ENCODE measurements at places on chromosomes 3 and 15.
A peak's percentile ranks its signal among the peaks of the same experiment; 100 is the strongest.

DNA sequence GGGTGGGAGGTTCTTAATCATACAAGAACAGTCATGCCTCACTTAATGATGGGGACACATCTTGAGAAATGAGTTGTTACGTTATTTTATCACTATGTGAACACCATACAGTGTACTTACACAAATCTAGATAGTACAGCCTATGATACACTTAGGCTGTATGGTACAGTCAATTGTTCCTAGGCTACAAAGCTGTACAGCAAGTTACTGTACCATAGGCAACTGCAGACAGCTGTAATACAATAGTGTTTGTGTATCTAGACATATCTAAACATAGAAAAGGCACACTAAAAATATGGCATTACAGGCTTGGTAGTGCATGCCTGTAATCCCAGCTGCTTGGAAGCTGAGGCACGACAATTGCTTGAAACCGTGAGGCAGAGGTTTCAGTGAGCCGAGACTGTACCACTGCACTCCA lies 55.7 kb upstream of the PLXND1 start:
- no peak for DNase-seq

- no peak for DNase-seq
Observed at GRCh38 chr3:143676021-143676420, 172.2 kb downstream of the SLC9A9 start.

GRCh38 chr3:133119176-133119575 lies 81.0 kb downstream of the TMEM108 start:
- no peak for DNase-seq

DNA sequence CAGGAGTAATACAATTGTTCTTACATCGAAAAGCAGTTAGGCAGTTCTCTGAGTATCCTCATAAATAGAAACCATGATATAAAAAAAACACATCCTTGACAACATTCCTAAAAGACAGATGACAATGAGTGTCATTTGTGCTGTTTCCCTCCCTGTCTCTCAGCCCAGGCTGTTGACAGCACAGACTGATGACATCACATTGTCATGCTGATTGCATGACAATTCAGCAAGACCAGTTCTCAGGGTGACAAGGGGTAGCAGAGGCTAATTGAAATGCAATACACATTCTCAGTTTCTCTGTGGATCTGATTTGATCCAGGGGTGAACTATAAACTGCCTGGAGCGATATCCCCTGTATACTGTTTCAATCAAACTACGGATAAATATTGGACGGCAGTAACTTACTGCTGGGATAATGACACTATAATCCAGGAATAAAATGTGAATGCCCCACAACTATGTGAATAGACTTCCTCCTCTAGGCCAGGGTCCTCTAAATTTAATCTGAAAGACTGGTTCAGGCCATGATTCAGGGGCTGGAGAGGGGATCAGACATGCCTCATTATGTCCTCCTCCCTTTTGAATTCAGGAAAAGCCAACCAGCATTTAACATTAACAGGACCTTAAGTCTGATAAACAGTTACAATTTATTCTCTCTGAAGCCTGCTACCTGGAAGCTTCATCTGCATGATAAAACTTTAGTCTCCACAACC lies 16.7 kb upstream of the EIF1B start:
- no peak for DNase-seq

GRCh38 chr15:27327467-27328025 lies 356.6 kb downstream of the GABRG3 start:
- no peak for DNase-seq

DNA sequence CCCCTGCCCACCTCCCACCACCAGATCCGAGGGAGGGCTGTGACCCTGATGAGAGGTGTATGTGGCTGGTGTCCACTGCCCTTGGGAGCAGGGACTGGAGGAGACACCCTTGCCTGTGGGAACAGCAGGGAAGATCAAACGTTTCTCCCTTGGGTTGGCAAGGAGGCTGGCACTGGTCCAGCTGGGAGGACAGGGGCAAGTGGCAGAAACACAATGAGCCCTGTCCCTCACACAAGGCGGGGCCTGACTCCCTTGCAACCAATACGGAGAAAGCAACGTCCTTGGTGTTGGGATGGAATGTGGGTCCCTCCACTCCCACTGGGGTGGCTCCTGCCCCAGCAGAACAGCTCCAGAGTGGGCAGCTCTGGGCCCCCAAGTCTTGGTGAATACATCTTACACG lies 5.2 kb downstream of the HYAL2 start:
- no peak for DNase-seq

DNA sequence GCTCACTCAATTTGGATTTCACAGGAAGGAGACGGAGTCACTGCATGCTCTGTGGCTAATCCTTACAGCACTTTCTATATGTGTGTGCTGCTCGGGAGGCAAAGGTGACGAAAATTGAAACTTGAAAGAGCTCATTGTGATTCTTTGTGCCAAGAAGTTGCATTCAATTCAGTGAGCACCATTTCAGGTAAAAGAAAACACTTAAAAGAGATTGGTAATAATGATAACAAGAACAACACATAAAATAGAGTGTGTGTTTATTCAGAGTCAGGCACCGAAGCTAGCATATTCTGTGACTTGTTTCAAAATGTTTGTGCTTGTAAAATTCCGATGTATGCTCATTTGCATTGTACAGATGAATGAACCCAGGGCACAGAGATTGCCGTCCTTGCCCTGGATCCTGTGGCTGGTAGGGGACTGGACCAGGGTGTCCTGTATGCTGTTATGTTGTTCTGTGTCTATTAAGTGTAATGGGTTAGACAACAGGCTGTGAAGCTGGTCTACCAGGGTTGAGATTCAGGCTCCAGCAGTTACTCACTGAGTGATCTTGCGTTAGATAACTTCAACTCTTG lies 193.3 kb upstream of the PROK2 start:
- no peak for DNase-seq

DNA sequence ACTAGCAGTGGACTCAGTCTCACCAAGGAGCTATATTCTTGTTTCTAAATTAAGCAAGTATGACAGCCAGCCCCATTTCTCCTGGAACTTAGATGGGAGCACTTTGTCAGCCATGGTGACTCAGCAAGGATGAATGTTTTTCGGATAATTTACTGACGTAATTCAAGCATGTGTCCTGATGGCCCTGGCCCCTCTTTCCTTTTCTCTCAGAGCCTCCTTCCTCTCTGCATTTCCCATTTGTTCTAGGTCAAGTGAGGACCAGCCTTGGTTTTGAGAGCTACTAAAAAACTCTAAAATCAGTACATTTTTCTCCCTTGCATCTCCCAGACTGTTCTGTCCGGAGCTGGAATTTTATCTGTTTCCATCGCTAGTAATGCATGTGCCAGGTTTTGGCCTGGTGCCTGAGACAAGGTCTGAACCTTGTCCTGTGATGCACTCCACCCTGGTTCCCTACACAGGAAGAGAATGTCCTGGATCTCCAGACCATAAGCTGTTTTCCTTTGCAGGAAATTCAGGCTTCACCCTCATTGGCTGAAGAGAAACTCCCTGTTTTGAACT lies 256.6 kb upstream of the ROPN1 start:
- peak; percentile 8 for DNase-seq

GRCh38 chr3:18301781-18302180 lies 123.4 kb downstream of the SATB1 start:
- no peak for DNase-seq

GRCh38 chr3:142963516-142964448 lies at the start of gene PAQR9:
PAQR9 (minus strand) TSS chr3:142963674; CDS start chr3:142963336, 338 bp downstream.
- peak; percentile 86 for DNase-seq

All from posterior cingulate gyrus (tissue), 11 donors.